ENCODE measurements at places on chromosomes 13 and 19.

GRCh38 chr13:99893567-99893966, 78.0 kb downstream of the ZIC5 start:
- no peak for DNase-seq

DNA sequence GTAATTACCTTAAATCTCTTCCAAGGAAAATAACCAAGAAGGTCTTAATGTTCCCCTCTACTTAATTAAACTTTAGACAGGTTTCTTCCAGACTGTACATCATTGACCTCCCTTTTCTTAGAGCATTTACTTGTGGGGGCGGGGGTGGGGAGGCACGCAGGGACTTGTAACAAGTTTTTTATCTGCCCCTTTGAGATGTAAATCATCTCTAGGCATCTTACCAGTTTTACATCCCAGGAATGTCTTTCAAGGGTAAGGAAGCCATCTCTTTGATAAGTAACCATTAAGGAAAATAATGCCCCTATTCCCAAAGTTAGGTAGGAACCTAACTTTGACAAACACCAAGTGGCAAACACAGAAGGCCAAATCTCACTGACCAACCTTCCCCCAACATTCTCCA, 528.6 kb downstream of the SUCLA2 start:
- DNase-seq, result no peak

- no peak for DNase-seq
These were observed 14.2 kb downstream of the KCNC3 start for GRCh38 chr19:50314724-50315708.

DNA sequence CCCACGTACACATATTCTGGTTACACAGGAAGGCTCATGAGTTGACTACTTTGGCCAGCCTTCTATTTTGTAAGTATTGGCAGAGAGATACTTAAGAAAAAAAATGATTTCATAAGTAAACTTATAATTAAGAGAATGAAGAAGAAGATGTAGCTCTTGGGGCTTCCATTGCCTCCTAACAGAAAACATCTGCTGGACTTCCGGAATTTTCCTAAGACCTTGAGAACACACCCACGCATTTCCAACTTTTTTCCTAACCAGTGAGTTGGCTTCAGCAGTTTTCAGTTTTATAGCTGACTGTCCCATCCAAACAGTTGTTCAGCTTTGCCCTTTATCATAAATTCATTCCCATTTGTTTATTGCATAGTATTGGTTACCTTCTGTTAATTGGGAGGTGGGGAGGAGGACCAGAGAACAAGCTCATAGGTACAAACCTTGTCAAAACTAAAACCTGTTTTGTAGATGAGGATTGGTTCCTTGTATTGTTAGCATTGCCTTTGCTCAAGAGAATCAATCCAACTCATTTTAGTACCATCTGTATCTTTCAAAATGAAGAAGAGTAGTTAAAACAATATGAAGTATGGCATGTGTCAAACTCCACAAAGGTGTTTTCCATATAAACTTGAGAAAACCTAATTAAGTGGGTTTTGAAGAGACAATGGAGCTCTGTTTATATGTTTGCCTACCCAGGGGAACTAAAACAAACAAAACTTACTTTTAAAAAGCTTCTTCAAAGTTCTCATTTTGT, 93.9 kb downstream of the COL4A2 start:
- DNase-seq, result no peak

DNA sequence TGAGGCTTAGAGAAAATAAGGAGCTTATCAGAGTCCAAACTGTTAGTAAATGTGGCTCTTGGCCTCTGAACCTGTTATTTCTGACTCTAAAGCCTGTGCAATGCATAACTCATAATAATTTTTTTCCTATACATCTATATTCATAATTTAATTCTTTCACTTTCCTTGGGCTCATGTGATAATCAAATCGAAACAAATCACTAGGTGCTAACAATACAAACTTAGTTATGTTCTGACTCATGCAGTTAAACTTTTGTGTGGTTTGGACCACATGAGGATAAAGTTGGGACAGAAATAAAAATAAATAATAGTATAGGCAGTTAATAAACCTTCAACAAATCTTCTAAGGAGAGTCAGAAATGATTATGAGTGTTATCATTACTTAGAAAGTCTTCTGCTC, 1629.0 kb downstream of the OLFM4 start:
- DNase-seq, result no peak

DNA sequence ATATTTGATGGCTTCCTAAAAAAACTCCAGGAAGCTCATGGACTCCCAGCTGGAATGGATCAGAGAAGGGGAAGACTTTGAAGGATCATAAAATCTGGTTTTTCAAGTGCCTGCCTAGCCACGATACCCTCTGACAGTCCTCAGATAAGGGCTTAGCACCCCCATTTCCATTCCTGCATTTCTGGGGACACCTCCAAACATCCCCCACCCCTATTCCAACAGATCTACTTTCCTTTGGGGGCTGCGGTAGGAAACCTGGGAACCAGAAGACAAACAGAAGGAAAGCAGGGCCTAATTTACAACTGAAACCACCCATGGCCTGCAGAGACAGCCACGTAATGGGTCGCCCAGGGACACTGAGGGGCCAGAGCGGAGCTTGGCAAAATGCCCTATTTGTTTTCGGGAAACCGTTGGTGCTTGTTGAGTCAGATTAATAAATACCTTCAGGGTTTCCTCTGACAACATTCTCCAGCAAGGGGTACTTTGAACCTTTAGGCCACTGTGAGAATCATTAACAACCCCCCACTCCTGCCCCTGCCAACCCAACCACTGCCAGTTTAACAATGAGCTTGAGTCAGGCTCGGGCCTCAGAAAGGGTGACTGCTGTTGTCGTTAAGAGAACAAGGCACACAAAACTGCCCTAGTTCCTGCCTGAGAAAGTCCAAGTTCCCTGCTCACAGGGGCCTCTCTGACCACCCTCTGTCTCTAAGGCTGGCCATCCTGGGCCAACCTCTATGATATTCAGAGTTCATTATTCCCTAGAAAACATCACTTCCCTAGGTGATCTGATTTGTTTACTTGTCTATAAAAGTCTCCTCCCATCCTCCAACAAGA, 23.5 kb downstream of the RHPN2 start:
- DNase-seq, result no peak

DNA sequence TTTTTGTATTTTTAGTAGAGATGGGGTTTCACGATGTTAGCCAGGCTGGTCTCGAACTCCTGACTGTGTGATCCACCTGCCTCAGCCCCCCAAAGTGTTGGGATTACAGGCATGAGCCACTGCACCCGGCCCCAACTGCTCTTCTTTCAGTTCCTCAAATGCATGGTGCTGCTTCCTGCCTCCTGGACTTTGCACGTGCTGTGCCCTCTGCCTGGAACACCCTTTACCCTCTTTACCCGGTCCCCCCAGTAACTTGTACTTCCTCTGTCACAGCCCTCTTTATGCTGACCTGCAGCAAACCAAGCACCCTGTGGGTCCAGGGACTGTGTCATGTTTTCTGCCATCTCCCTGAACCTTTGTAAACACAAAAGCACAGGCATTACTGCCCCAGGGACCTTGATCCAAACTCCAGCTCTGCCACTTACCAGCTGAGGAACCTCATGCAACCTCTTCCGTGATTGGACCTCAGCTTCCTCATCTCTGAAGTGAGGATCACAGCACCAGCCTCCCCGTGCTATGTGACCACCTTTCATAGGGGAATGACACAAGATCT, 3.8 kb downstream of the BLVRB start:
- no peak for DNase-seq

DNA sequence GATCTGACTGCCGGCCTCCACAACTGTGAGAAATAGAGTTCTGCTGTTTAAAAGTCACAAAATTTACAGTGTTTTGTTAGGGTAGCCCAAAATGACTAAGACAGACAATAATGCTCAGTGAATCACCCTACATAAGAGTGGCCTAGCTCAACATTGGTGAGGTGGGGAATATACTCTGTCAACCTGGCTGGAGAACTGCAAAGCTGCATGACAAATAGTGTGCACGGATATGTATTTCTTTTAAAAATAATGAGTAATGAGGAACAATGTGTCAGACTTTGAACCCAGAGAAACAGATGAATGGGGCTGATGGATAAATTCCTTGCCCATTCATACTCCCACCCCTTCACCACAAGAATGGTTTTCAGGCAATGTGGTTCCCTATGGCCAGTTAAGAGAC, 372.4 kb downstream of the SUCLA2 start:
- DNase-seq, result no peak

DNA sequence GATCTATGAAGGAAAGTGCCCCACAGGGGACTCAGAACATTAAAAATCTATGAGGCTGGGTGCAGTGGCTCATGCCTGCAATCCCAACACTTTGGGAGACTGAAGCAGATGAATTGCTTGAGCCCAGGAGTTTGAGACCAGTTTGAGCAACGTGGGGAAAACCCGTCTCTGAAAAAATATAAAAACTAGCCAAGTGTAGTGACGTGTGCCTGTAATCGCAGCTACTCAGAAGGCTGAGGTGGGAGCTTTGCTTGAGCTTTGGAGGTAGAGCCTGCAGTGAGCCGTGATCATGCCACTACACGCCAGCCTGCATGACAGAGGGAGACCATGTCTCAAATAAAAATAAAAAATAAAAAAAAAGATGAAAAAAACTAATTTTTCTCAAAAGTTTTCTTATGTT, 1070.6 kb downstream of the PCDH9 start:
- DNase-seq, result no peak

DNA sequence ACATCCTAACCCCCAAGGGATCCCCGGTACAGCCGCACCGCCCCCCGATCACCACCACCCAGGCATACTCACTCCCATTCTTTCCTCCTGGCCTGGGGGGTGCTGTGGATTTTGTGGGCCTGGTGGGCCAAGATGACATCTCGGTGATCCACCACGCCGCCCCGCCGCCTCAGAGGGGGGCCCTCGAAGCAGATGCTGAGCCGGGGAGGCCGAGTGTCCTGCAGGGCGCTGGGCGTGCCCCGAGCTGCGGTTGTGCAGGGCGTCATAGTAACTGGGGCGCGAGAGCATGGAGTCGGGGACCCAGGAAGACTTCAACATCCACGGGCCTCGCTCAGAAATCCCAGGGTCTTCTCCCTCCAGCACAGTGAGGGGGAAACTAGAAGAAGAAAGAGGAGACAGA, 93.4 kb upstream of the CACNA1A start:
- no peak for DNase-seq

DNA sequence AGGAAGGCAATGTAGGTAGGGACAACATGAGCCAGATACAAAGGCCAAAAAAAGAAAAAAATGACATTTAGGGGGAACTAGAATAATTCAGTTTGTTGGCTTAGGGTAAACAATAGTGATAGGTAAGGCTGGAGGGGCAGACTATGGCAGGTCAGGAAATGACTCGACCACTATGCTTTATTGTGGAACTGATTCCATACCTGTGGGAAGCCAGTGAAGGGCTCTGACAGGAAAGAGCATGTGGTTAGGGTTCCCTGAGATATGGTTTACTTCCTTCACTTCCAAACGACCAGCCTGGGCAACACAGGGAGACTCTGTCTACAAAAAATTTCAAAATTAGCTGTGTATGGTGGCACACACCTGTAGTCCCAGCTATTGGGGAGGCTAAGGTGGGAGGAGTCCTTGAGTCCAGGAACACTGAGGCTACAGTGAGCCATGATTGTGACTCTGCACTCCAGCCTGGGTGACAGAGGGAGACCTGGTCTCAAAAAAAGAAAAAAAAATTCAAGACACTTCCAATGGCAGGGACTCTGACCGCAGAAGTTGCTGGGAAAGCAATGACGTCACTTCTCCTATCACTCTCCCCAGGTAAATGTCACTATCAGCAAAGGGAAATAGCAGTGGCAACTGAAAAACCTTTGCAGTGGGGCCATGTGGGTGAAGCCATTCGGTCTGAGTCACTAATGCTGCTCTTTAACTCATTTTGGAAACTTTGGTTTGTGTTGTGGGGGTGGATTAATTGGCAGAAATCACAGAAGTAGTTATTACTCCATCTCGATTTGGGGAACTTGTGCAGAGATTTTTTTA, 192.8 kb upstream of the TSC22D1 start:
- no peak for DNase-seq

- no peak for DNase-seq
These were observed 397.6 kb upstream of the KLHL1 start for GRCh38 chr13:70505809-70506208.

DNA sequence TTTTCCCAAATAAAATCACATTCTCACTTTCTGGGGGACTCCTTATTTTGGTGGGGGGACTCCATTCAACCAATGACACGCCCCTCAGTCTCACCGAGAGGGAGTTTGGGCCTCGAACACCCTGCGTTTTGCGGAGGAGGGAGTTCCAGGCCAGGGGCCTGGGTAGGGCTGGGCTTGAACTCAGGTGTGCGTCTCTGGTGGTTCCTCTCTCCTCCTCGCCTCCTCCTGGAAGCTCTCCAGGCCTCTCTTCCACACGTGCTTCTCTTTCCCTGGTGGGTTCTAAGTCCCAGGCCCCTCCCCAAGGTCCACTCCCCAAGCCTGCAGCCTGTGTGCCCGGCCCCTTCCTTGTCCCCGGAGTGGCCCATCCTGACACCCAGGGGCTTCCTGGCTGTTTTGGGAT, 14.7 kb downstream of the MEX3D start:
- DNase-seq, result no peak

GRCh38 chr13:79847882-79848592, 367.1 kb downstream of the NDFIP2 start:
- DNase-seq, result no peak

GRCh38 chr19:42596391-42597072, 1.8 kb upstream of the CEACAM8 start:
- no peak for DNase-seq

DNA sequence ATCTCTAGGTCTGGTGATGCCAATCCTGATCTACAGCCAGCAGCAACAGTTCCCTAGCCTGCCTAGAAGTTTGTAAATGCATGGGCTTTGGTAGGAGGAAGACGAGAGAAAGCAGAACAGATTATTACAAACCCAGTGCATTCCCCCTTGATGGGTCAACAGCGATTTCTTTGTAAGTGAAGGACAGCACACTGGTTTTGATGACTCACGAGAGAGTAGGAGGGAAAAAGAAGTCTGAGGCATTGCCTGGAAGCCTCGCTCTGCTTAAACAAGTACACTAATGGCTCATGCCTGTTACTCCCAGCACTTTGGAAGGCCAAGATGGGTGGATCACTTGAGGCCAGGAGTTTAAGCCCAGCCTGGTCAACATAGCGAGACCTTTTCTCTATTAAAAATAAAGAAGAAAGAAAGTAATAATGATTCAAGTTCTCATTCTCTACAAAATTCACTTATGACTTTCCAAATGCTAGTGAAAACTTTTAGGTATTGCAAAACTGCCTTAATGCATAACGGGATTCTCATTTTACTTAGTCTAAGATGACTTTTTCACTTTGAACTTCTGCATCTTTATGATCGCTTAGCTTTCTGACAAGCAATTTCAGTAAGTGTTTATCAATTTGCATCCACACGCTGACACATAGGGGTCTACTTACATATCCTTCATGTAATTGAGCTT, 47.7 kb upstream of the USPL1 start:
- DNase-seq, result no peak

Data from cortex of kidney (tissue), 1 donor.